ENCODE measurements at places on chromosomes 5 and 9.

GRCh38 chr5:59296317-59297264, 596.9 kb downstream of the PDE4D start:
- no peak for DNase-seq

DNA sequence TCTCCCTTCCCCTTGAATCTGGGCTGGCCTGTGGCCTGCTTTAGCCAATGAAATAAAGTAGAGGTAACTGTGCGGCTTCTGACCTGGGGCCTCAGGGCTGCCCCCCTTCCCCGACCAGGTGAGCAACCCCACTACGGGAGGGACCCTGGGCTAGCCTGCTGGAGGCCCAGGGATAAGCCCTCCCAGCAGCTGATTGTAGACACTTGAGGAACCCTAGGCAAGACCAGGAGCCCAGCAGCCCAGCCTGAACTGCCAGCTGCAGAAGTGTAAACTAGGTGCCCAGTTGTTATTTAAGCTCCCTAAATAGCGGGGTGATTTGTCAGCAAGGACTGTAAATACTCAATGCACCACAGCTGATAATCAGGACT, 41.3 kb downstream of the RAPGEF1 start:
- DNase-seq: no peak

DNA sequence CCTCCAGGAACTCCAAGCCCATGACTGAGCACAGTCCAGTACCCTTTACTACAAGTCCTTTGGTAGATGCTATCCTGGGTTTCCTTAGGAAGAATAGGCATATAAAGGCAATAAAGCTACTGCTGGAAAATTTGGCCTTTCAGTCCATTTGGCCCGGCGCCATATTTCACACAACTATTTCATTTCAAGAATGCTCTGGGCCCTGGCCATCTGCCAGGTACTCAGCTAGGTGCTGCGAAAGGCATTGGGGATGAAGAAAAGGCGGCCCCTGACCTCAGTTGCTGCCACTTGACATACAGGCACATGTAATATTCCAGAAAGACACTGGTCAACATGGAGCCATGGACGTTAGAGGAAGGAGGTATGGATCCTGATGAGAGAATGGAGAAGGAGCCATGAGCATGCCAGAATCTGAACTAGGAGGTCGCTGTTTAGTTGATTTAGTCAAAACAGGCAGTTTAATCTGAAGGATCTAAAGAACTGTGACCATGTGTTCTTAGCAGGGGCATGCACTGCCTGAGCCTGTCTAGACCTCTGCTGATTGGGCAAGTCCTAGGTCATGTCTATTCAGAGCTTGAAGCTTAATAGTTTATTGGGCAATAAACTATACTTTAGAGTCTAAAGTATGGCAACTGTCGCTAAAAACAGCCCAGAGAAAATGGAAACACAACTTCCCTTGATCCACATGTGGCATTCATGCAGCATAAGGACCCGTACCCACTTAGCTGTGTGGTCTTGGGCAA, 149.3 kb downstream of the MELK start:
- no peak for DNase-seq

GRCh38 chr5:132607095-132607494, 50.3 kb downstream of the RAD50 start:
- DNase-seq: no peak

GRCh38 chr5:38500573-38501260, 55.7 kb downstream of the LIFR start:
- no peak for DNase-seq

DNA sequence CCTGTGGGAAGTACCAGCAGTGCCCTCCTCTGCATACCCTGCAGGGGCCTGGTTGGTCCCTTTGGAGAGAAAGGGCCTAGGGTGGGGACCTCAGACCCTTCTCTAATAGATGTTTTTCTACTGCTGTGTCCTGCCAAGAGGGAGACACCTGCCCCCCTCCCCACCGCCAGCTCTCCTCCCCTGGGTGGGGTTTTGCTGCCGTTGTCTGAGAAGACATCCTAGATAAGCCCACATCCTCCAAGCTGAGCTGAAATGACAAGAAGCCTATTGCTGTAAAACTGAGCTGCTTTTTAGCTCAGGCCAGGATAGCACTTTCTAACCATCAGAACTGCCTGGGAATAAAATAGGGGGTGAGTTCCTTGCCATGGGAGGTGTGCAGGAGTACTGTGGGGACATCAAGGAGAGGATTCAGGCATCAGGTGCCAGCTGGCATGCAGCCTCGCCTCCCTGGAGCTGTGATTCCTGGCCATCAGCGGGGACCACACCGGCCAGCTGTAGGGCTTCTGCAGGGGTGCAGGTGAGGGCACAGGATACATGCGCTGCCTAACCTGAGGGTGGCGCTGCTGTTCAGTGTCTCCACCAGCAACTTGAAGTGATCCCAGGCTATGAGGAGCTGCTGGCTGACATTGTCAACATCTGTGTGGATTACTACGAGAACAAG, 37.9 kb downstream of the CYFIP2 start:
- DNase-seq: no peak

DNA sequence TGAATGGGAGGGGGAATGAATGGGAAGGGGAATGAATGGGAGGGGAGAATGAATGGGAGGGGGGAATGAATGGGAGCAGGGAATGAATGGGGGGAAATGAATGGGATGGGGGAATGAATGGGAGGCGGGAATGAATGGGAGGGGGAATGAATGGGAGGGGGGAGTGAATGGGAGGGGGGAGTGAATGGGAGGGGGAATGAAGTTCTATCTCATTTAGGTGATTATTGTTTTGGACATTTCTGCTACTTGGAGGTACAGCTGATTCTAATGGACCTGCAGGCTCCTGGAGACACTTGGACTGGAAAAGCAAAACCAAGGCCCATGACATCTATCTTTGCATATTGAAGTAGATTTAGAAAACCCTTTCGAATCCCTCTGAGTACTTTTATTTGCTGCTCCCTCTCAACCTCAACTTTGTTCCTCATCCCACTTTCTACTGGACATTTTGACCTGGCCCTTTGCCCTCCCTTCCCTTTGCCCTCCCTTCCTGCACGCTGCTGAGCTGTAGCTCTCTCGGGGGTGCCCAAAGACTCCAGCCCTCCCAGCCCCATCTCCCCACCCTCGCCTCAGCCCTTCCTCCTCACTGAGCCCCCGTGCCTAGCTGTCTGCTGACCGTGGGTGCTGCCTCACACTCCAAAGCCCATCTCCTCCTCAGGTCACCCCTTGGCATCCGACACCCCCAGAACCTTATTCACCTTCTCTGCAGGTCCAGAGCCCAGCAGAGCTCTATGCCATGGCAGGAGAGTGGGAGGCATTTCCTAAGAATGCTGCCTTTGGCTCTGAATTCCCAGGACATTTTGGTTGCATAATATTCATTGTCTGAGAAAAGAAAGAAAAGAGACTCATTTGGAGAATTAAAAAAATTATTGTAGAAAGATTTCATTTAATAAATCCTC, 19.9 kb upstream of the LPCAT1 start:
- no peak for DNase-seq

GRCh38 chr9:652914-653313, 188.6 kb upstream of the DMRT1 start:
- no peak for DNase-seq

GRCh38 chr5:103458497-103459040, 104.0 kb downstream of the NUDT12 start:
- DNase-seq: no peak

DNA sequence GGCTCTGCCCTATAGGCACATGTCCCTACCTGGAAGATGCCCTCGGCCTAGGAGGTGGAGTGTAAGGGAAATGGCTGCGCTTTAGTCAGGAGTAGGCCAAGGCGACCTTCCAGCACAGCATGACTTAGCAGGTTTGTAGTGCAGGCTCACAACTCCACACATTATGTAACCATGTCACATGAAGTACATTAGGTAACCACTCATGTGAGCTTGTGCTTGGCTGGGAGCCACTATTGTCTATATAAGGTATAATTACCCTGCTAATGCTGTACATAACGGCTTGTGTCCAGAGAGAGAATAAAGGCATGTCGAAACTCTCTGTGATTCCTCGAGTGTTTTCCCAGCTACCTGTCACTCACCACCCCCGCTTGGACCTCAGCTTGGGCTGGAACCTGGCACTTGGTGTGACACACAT, 74.9 kb downstream of the CAMK4 start:
- DNase-seq: no peak

GRCh38 chr9:17134396-17135294, at the start of gene CNTLN:
CNTLN (plus strand) TSS chr9:17135040; CDS start chr9:17135066, 26 bp downstream.
- DNase-seq: no peak

DNA sequence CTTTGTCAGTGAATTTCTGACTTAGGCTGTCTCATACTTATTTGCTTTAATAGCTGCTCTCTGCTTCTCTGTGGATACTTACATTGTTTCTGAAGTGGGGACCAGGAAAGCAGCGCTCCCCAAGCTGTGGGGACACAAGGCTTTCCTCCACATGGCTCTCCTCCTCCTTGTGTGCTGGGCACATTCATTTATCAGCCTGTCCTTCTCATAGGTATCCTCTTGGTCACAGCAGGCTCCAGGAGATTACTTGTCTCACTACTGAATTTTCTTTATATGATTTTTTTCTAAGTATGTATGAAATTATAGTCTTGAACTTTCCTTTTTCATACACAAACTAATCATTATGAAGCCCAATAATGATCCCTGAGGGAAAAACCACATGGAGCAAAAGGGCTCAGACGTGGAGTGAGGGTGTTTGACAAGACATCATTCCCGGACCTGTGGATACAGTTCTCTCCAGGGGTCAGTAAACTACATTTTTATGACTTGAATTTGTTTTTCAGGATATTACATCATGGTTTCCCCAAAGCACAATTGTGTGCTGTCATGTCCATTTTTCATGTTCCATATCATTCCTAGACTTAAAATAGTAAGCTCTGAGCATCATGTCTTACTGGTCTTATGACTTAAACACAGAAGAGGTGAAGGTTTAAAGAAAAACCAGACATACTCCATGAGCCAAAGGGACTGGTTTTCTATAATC, 234.5 kb downstream of the PCSK1 start:
- DNase-seq: no peak

DNA sequence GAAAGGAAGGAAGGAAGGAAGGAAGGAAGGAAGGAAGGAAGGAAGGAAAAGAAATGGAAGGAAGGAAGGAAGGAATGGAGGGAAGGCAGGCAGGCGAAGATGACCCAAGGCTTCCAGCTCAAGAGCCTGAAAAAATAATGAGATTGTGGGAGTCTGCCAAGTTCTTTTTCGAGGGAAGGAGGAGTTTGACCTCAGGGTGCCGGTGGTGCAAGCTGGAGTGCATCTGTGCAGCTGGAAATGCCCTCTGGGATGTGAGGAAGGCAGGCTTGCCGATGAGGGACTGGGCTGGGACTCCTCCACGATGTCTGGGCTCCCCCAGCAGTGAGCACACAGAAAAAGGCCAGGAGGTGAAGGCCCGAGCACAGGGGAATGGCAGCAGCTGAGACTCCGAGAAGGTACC, 154.9 kb upstream of the DAPK1 start:
- DNase-seq: no peak

- no peak for DNase-seq
Measured at GRCh38 chr9:113906411-113907110, 30.5 kb downstream of the ZNF618 start.

DNA sequence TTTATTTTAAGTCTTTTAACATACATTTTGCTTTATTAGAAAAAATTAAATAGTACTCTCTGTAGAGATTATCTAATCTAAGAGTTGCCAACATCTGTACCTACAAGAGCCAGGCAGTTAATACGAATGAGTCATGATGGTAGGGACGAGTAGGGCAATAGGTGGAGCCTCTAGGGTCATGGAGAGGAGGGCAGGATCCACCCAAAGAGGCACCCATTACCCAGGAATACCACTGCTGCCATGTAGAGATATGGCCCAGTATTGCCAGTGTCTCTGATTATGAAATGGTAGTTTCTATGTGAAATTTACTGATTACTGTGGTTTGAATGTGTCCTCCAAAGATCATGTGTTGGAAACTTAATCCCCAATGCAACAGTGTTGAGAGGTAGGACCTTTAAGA, 170.4 kb downstream of the PIK3R1 start:
- no peak for DNase-seq

- DNase-seq: no peak
Measured at GRCh38 chr5:122480146-122480545, 168.1 kb downstream of the SNCAIP start.

All from esophagus squamous epithelium (tissue), 5 donors.